NCI-H1092 (cell line): ENCODE measurements at places on chromosomes 2 and 18.

DNA sequence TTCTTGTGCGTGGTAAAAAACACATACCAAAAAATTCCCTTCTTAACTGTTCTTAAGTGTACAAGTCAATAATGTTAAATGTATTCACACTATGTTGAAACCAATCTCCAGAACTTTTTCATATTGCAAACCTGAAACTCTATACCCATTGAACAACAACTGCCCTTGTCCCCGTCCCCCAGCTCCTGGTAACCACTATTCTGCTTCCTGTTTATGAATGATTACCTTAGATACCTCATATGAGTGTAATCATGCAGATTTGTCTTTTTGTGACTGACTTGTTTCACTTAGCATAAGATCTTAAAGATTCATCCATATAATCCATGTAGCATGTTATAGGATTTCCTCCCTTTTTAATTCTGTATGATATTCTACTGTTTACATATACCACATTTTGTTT is 59.9 kb downstream of the NAT8 start:
- DNase-seq, result no peak

DNA sequence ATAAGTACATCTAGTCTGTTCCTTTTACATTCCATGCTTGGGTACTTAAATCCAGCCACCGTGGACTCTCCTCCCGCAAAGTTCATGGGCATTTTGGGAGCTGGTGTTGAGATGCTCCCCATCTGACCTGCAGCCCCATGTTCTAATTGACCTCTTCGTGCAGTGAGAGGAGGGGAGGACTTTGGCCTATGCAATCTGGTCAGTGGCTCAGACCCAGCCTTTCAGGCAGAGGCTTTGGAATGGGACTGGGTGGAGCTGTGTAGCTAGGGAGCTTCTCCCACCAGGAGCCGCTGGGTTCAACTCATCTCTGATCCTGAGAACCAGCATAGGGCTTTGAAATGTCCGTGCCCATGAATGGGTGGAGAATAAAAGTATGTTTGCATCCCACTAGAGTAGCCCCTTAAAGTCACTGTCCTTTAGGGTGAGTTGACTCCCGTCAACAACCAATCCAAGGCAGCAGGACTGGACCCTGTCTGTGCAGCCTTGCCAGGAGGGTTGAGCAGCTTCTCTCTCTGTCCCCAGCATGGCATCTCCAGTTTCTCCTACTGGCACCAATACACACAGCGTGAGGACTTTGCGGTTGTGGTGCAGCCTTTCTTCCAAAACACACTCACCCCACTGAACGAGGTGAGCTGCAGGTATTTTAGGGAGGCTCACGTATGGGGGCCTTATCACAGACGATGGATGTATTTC is 120.0 kb upstream of the PPP1CB start:
- DNase-seq, result no peak

DNA sequence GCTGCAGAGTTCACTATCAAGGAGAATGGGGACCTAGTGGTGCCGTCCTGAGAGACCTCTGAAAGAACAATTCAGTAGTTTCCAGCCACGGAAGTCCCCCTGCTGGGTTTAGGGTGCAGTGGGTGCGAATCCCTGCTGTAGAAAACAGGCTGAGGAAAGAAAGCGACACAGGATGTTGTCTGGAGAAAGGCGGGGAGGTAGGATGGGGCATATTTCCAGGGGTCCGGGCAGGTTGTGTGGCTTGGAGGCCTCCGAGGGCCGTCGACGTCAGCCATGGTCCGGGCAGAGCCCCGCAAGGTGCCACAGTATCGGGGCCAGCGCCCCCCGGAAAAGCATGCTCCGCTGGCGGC is 807 bp upstream of the CREB1 start:
- no peak for DNase-seq

DNA sequence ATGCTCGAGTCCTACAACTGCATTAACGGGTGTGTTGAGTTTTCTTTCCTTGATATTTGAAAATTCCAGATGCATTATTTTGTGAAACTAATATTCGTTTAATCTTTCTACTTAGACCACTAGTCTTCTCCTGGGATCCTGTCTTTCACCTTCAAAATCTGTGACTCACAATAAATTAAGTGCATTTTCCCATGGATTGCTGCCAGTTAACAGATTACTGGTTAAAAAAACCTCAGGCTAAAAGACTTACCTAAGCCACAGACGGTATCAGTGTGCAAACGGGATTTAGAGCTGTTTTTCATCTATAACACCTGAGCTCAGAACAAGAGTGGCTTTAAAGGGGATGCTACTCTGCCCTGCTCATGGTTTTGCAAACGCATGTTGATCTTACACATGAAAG is 10.2 kb downstream of the FECH start:
- DNase-seq, result no peak

DNA sequence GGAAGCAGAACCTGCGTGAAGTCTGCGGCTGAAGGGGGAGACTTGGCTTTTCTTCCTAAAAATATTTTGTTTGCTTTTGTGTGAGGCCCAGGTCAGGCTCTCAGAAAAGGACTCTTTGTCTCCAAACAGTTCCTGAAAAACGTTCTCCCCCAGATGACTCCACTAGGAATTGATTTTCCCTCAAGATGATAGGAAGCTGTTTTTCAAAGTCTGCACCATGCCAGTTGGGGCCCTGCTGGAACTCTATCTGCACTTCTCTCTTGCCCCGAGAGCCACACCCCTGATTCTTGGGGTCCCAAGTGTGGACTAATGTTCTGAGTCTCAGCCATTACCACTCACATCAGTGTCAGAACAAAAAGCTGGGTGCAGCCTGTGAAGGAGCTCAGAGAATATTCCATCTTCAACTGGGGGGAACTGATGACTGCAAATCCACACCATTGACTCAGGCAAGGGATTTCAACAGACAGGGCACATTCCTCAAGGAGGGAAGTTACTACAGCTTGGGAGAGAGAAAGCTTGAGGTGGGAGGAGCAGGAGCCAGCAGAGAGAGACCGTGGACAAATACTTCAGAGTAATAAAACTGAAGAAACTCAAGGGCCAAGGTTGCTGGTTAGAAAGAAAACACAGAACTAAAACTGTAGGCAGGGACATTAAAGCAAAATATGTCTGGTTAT is 768.3 kb downstream of the RNF144A start:
- no peak for DNase-seq

DNA sequence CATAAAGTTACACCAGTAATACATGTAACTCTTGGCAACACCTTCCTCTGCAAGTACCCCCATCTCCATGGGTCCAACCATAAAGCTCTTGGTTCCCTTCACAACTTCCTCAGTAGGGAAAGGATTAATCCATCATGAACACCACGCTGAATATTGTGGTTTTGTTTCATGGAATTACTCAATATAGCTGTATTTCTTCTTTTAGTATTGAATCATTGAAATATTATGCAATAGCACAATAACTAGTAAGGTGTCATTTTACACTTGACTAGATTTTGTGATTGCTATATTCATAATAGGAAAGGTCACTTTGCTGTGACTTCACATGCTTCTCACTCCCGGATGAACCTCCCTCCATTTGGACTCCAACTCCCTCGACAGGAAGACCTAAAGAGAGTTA is 29.7 kb upstream of the PID1 start:
- DNase-seq, result no peak

DNA sequence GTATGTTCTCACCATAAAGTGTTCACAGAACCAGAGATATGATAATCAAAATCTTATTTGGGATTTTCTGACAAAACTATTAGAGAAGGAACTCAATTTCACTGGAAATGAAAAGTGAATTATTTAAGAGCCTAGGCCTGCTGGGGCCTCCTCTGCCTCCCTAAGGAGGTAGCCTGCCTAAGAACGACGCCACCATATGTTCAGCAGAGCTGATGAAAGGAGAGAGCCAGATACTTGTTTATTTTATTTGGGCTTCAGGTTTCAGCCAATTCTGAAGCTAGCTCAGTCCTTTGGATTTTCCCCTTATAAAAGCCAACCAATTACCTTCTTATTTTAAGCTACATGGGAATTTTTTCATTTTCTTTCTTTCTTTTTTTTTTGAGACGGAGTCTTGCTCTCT is 433.1 kb upstream of the MAP2 start:
- no peak for DNase-seq

DNA sequence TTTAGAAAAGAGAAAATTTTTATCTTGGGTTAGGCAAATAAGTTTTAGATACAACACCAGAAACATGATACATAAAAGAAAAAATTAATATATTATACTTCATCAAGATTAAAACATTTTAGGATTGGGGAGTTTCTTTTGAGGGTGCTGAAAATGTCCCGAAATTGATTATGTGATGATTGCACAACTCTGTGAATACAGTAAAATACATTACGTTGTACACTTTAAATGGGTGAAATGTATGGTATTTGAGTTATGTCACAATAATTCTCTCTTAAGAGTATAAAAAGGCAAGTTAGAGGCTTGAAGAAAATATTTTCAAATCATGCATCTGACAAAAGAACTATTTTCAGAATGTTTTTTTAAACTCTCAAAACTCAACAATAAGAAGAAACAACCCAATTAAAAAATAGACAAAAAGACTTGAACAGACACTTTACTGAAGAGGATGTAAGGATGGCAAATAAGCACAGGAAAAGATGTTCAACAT is 36.2 kb upstream of the INO80C start:
- DNase-seq, result no peak

- DNase-seq, result peak; percentile 31
Observed at GRCh38 chr2:9770308-9771100, 72.8 kb upstream of the TAF1B start.

DNA sequence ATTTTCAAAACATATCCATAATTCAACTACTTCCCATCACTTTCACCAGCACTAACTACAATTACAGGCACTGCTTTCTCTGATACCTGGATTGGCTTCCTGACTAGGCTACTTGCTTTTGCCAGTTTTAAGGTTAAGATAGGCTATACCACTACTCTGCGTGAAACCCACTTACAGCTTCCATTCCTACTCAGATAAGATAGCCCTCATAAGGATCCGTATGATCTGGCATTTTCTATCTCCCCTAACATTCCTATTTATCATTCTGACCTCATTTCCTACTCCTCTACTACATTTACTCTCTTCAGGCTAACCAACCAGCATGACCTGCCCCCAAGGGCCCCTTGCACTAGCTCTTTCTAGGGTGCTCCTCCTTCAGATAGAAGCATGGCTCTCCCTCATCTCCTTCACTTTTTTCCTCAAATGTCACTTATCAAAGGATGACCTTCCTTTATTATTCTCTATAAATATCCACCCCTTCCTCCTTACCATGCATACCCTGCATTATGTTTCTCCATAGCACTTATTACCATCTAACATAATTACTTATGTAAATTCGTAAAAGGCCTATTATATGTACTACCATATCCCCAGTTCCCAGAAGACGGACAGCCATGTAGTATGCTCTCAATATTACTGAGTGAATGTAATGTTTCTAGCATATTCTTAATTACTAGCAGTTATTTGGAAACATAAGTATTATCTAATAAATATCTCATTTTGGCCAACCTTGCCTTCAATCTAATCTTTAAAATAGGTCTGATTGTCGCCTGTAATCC is 4.4 kb downstream of the TIA1 start:
- no peak for DNase-seq

- no peak for DNase-seq
Observed at GRCh38 chr2:3146175-3146574, 231.4 kb downstream of the EIPR1 start.

DNA sequence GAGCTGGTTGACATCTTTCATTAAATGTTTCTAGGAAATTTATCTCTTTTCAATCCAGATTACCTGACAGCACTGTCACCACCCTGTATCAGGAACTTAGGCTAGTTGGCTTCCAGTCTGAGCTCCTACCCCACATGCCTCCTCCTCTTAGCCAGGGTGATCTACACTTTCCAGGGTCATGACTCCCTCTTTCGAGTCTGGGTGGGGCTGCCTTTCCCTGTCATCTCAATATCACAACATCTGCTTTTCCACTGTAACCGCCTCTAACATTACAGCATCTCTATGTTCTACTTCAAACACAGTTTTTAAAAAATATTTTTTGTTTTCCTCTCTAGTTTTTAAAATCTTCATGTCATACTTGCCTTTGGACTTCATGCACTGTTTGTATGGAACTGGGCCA is 129.2 kb downstream of the RBMS1 start:
- DNase-seq, result no peak

GRCh38 chr2:218854860-218855259 is 4.7 kb upstream of the WNT6 start:
- no peak for DNase-seq

GRCh38 chr2:173117678-173118077 is 42.0 kb downstream of the MAP3K20 start:
- no peak for DNase-seq

DNA sequence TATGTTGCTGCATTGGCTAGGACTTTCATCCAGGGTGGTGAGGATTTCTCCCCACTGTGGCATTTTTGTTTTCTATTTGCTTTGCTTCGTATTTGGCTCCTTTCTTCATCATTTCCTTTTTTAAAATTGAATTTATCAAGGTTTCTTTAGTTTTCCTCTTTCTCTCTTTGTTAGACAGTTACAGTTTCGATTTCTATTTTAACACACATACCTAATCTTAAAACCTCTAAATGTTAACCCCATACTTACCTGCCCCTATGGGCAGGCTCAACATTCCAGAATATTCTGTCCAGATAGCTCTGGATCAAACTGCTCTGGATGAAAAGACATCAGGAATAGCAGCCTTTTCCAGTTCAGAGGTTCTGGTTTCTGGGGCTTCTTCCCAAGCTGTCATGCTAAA is 49.2 kb downstream of the DIPK1C start:
- no peak for DNase-seq

DNA sequence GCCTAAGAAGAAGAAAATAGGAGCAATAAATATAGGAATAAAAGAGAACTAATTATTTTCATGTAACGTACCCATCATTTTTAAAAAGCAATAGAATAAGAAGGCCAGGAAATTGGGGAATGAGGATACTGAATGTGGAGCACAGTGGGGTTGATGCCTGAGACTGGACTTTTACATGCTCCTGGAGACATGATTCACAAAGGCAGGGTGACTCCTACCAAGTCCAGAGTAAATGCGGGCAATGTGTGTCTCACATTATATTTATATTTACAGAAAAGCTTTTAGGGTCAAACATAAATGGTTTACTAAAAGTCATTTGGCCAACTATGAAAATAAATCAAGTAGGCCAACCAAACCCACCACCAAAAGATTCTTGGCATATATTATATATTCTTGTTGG is 87.9 kb upstream of the COL5A2 start:
- DNase-seq, result no peak

DNA sequence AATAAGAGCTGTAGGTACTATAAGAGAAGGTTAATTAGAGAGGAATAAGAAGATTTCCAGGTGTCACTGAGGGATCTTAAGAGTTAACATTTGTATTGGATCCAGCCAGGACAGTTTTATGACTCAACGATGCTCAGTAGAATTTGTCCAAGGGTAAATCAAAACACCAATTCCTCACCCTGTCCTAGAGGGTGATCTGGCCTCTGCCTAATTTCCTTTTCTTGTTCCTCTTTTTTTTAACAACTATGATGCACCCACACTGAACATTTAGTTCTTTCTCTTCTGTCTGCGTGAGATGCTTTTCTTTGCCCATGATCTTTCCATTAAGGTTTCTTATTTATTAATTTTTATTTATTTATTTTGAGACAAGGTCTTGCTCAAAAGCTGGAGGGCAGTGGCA is 92.0 kb downstream of the PMS1 start:
- DNase-seq, result no peak

GRCh38 chr18:50830544-50830943 is 10.7 kb upstream of the MRO start:
- DNase-seq, result no peak
